Caco-2 (cell line): ENCODE measurements at places on chromosomes 1 and 21. TPM values are rescaled to one million over a fixed set of nuclear protein-coding genes. Genes with fewer than 3 reads are reported as not detected.

FOXD3 gene
- not detected in 2 replicates for total RNA-seq

TRIM58 gene
- total RNA-seq: not detected in 2 replicates

GBP3 gene
- 0.48 and 0.91 TPM in 2 replicates for total RNA-seq

TMEM240 gene
- total RNA-seq: 1.0 and 1.2 TPM in 2 replicates

- no peaks in the 10 kb centered on the region for H3K27me3 ChIP-seq
- H3K4me3 ChIP-seq: no peak overlapping the region
- H3K27ac ChIP-seq: no peak overlapping the region
- DNase-seq: no peak
- H3K36me3 ChIP-seq: no peaks in the 10 kb centered on the region
Observed at GRCh38 chr1:194366705-194367104, 1180.3 kb upstream of the B3GALT2 start.

DNA sequence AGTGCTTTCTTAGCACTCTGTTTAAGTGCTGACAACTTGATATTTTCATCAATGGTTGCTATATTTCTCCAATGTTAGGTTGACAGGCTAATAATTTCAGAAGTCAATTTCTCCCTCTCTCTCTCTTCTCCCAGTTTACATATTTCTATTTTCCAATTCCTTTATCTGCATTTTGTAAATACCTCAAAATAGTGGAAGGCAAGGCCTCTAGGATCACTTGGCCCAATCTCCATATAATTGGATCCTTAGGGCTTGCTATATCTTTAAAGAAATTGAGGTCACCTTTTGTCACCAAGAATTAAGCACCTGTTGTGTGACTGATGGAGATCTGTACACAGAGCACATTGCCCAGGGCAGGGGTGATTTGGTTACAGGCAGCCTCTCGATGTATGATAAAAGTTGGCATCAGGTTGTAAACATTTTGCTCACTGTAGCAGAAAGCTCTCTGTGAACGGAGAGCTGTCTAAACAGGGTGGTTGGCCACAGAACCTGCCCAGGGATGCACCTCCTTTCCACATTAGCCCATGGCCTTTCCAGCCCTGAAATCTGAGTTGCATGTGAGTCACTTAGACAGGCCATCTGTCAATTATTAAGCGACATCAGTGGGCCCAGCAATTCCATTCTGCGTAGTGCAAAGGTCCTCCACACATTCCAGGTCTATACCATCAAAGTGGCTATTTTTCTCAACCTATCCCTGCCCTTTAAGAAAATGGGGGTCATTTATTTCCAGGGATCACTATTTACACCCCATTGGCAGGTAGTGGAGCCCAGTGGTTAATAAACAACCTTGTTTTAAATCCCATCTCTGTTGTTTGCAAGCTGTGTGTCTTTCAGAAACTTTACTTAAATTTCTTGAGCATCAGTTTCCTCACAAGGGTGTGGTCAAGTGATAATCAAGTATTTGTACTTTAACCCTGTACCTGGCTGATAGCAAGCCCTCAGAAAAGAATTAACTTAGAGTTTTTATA is 29.1 kb upstream of the IRF2BP2 start:
- peaks cover 57% of the 10 kb centered on the region for H3K4me1 ChIP-seq
- no peak overlapping the region for H3K4me3 ChIP-seq
- H3K27me3 ChIP-seq: no peaks in the 10 kb centered on the region
- H3K27ac ChIP-seq: peak overlapping the region; percentile 82
- DNase-seq: peak; percentile 90
- no peaks in the 10 kb centered on the region for H3K36me3 ChIP-seq

- no peak overlapping the region for H3K27ac ChIP-seq
- no peak for DNase-seq
- no peaks in the 10 kb centered on the region for H3K4me1 ChIP-seq
- H3K4me3 ChIP-seq: no peak overlapping the region
- H3K36me3 ChIP-seq: no peaks in the 10 kb centered on the region
- no peaks in the 10 kb centered on the region; the same call in 1 of the 2 replicates for H3K27me3 ChIP-seq
Observed at GRCh38 chr1:156823210-156823790, 6.7 kb upstream of the SH2D2A start.

DNA sequence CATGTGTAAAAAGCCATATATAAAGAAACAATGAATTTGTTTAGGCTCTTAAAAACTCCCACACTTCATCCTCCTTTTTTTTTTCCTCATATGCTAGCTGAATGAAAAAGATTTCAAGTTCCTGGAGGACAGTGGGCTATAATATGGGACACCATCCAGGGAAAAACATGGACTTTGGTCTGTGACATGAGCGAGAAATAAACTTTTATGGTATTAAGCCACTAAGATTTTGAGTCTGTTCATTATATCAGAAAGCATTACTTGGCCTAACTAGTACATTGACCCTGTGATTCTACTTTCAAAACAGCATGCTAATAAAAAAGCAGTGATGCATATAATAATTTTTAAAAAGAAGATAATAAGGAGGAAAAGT is 392.3 kb upstream of the CAMK1G start:
- H3K36me3 ChIP-seq: no peaks in the 10 kb centered on the region
- 0 out of 2 replicates have a peak, but pooled peaks cover 3% of the 10 kb centered on the region for H3K4me1 ChIP-seq
- DNase-seq: no peak
- no peaks in the 10 kb centered on the region for H3K27me3 ChIP-seq
- no peak overlapping the region for H3K27ac ChIP-seq
- no peak overlapping the region for H3K4me3 ChIP-seq
